ENCODE measurements at places on chromosomes 5 and 9.

- no peak for DNase-seq
Measured at GRCh38 chr5:41885286-41885685, 15.1 kb upstream of the OXCT1 start.

DNA sequence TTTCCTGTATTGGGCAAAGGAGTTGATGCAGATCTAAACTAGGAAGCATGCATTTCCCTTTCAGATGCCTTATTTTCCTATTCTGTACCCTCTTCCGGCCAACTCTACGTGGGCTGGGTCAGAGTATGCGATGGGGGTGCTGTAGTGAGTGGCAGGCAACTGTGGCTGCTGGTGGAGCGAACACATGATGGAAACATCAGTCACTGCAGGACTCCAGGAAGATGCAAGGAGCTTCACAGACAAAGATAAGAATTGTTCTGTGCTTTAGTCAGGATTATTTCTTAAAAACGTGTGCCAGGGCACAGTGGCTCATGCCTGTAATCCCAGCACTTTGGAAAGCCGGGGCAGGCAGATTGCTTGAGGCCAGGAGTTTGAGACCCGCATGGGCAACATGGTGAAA is 75.1 kb downstream of the PSAT1 start:
- DNase-seq = no peak

DNA sequence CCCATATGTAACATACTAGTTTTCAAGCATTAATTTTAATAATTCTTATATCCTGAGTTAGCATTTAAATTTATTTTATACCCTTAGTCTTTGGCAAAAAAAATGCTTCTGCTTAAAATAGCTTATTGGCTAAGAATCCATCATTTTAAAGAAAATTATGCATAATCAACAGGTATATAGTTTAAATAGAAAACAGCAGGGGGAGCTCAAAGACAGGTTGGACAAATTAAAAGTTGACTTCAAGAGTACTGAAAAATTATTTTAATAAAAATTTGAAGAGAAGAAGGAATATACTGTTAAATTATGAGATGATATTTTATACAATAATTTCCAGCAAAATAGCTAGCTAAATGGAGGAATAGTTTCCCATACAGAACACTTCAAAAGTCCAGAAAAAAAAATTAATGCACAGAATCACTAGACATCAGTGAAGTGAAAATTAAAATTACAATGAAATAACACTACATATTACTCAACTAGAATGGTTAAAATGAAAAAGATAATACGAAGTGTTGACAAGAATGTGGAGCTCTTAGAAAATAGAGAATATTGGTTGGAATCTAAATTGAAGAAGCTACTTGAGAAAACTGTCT is 387.1 kb downstream of the PDE4D start:
- no peak for DNase-seq

GRCh38 chr9:977838-978830 is 1.7 kb downstream of the DMRT3 start:
- DNase-seq = no peak

- no peak for DNase-seq
Measured at GRCh38 chr5:16551628-16552027, 65.2 kb downstream of the RETREG1 start.

- DNase-seq = no peak
Measured at GRCh38 chr5:55665065-55665464, 47.1 kb downstream of the SLC38A9 start.

DNA sequence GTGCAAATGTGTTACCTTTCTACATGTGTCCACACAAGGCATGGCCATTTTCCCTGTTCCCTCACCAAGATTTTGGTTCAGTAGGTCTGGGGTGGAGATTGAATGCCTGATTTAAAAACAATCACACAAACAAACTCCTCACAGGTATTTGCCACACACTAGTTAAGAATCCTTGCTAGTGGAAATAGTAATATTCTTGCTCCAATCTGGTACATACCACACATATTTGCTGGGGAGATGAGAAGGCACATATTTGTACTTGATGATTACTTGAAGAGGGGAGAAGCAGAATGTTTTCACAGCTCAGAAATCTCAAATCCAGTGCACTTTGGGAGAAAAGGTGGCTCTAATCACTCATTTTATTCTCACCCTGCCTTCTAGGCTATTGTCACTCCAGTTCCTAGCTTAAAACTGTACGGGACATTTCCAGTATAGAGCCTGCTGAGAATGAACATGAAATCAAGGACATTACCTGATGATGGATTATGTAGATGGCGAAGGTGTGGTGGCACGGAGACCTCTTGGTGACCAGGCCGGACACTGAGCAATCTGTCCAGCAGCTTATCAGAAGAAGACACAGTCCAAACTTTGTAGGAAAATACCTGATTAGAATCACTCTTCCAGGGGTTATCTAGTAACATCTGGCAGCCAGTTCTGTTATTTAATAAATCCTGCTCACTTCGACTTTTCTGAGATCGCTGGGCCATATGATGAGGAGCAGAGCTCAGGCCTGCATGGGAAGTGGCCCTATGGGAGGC is 116.1 kb upstream of the IL6ST start:
- no peak for DNase-seq

DNA sequence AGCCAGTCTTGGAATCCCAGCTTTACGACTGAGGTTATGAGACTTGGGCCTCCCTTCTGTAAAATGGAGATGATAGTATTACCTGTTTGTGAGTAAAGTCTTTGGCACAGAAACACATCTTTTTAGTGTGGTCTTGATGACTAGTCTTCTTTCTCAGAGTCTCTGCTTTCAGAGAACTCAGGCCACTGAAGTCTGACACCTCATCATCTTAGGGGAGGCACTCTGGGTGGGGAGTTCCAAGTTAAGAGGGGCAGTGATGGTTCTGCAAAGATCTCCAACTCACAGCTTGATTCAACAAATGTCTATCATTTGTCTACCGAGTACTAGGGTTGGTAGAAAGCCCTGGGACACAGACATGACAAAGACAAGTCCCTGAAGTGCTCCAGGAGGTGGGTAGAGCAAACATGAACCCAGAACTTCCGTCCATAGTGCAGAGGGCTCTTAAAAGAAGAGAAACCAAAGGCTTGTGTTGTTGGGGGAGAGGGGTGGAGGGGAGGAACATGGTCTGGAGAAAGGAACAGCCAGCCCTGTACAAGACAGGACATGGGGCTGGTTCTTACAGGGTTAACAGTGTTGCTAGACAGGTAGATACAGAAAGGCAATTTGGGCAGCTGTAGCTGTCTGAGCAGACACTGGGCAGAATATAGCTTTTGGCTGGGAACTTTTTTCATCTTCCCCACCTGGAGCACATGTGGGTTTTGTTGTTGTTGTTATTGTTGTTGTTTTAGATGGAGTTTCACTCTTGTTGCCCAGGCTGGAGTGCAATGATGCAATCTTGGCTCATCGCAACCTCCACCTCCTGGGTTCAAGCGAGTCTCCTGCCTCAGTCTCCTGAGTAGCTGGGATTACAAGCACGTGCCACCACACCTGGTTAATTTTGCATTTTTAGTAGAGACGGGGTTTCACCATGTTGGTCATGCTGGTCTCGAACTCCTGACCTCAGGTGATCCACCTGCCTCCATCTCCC is 2.6 kb upstream of the CD14 start:
- DNase-seq = no peak

DNA sequence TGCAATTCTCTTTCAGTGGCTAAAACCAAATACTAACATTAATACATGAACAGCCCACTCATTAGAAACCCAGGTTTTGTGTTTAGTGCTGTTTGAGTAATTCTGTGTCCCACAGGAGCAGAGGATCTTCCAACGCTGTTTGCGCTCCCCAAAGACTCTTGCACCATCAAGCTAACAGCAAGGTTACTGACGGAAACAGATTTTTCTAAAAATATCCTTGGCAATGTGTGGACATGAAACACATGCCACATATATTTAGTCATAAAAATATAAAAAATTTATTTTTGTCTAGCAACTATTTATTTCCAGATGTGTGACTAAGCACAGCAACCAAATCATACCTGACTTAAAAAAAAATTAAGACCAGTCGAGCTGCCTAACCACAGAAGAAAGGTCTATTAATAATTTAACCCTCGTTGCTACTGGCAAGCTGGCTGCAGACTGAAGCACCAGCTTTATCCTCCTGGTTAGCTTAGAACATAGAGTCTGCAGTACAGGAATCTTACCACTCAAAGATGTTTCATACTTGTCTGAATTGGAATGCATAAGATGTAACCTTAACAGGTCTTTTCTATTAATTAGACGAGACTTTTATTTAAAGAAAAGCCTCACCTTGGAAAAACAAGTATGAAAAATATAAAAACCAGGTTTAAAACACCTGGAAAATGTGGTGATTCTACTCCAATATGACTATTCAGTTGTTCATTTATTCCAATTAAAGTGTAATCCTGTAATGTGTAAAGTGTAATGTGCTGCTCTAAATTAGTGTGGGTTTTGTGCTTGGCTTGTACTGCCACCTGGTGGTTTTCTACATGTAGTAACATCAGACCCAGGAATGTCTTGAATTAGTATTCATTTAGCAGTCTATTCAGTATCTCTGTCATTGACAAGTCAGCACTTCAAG is 272.5 kb downstream of the EPB41L4A start:
- DNase-seq = peak; percentile 13
